ENCODE measurements at places on chromosomes 7 and 10.

DNA sequence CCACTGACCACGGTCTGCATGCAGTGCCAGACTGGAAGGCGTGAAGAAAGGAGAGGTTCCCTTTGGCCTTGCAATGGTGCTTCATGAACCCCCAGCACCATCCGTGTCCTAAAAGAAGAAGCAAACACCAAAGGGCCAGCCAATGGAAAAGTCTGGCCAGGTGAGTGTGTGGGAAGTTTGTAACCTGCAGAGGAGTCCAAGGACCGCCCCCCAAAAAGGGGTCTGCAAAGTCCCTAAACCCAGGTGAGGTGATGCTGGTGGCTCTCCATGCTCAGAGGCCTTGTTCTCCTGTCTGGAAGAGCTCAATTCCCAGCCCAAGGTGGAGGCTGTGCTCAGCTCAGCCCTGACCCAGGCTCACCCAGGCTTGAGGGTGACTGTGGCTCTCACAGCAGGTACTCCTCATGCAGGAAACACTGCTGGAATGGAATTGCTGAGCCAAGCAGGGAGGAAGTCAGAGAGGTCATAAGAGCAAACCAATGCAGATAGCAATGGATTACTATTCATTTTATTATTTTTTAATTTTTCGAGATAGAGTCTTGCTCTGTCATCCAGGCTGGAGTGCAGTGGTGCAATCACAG, 52.4 kb upstream of the NANOS1 start:
- DNase-seq = no peak

DNA sequence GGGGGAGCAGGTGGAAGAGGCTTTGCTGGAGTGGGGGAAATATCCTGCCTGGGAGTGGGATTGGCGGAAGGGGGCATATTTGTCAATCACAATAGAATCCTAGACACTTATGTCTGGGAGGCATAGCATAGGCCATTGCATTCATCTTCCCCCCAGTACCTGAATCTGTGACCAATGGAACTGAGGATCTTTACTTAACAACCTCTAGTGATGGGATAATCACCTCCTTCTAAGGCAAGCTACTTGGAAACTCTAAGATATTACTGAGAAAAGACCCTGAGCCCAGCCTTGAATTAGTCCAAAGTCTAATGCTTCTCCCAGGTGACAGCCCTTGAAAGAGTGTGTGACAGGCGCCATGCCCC, 90.7 kb downstream of the NPSR1 start:
- DNase-seq = no peak

GRCh38 chr10:100208276-100208675, 21.1 kb downstream of the CHUK start:
- no peak for DNase-seq

DNA sequence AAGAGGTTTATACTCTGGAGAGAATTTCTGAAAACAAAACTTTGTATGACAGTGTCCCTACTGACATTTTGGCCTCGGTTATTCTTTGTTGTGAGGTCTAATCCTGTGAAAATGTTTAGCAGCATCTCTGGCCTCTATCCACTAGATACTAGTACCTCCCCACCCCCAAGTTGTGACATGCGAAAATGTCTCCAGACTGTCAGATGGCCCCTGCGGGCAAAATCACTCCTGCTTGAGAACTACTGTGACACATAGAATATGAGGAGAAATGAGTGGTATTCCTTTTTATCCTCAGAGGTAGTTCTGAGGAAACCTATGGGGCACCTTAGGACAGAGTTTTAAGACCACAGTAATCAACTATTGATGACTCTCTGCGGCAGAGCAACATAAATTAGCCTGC, 315.3 kb upstream of the HGF start:
- no peak for DNase-seq

- DNase-seq = peak; percentile 71
Observed at GRCh38 chr10:97676770-97677581, 10.1 kb downstream of the AVPI1 start.

Data from OCI-M1 (cell line).